Activated CD4-positive, alpha-beta T cell treated with anti-CD3 and anti-CD28 coated beads, Interleukin-2, amount 50 U/mL, for 24 hours (primary cell): ENCODE measurements at places on chromosomes 5 and 9.
A peak's percentile ranks its signal among the peaks of the same experiment; 100 is the strongest.

- no peak for DNase-seq
Measured at GRCh38 chr5:131221888-131222287, 42.0 kb upstream of the CDC42SE2 start.

- no peak for DNase-seq
Measured at GRCh38 chr9:89071591-89071990, 80.3 kb downstream of the S1PR3 start.

- no peak for DNase-seq
Measured at GRCh38 chr5:5473226-5473625, 50.7 kb downstream of the ICE1 start.

DNA sequence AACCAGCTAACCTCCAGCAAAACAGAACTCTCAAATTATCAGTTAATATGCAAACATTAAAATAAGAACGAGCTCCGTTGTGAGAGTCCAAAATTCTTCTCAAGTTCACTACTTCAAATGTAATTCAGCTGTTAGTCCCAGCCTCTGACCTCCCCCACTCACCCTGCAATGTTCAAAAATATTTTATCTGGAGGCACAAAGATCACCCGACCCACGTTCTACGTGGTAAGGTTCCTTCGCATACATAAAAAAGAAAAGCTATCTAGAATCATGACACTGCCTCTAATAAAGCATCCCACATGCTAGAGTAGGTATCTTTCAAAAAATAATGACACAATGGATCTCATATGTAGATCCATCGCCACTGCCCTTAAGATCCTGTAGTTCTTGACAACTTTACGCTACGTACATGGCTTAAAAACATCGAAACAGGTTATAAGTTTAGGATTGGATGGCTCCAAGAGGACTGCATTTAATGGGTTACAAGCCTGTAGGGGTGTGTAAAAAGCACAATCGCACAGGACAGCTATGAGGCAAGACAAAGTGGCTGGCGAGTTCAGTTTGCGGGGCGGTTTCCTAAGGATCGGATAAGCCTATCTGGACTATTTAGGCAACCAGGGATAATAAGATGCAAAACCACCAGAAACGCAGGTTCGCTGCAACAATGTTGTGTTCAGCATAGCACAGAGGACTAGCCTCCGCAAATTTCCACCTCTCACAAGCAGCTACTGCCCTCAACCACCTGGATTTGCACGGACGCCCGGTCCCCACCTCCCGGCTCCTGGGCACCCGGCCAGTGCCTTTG, 969 bp downstream of the CLK4 start:
- DNase-seq = no peak

- no peak for DNase-seq
Measured at GRCh38 chr5:10828241-10828640, 67.2 kb upstream of the DAP start.

DNA sequence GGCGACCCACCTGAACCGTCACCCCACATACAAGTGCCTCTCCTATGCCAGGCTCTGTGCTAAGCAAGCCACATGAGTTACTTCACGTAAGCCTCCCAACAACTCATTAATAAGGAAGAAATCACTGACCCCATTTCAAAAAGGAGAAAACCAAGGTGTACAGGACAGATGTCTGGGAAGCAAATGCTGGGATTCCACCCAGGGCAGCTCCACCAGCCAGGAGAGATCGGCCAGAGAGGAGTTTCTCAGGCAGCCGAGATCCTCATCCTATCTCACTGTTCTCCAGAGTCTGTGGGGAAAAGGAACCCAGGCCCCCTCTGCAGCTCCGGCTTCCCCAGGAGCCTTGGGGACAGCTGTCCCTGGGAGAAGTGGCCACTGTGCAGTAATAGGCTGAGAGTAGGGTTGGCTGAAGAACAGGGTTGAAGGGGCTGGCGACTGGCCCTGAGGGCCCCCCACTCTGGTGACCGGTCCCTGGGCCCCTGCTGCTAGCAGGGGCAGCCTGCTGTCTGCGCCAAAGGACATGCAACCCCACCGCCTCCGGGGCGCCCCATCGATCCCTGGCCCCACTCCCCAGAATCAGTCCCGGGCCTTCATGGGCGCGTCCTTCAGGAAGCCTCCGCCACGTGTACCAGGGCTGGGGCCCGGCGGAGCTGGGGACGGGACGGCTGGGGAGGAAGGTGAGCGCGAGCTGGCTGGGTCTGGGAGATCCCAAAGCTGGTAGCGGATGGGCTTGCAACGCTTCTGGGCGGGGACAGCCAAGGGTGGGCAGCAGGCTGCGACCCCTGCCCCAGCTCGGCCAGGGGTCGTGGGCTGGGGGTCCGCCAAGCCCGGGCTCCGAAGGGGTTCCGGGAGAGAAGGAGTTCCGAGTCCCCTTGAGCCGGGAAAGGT, 44.1 kb upstream of the STXBP1 start:
- DNase-seq = no peak

DNA sequence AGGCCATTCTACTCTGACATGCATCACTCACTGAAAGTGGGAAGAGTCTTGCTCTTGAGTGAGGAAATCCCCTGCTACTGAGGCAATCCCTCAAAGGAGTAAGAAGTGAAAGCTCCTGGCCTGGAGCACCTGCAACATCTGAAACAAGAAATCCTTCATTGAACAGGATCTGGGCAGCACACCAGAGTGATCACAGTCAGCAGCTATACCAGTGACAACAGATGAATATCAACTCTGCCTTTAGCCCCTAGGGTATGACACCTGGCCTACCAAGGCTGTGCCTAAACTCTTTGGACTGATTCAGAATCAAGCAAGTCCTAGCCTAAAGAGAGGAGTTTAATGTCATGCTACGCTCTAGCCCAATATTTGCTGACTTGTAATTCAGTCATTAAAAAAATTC, 156.2 kb upstream of the CCDC152 start:
- DNase-seq = no peak

GRCh38 chr5:10536931-10537579, 26.8 kb upstream of the ANKRD33B start:
- DNase-seq = no peak

DNA sequence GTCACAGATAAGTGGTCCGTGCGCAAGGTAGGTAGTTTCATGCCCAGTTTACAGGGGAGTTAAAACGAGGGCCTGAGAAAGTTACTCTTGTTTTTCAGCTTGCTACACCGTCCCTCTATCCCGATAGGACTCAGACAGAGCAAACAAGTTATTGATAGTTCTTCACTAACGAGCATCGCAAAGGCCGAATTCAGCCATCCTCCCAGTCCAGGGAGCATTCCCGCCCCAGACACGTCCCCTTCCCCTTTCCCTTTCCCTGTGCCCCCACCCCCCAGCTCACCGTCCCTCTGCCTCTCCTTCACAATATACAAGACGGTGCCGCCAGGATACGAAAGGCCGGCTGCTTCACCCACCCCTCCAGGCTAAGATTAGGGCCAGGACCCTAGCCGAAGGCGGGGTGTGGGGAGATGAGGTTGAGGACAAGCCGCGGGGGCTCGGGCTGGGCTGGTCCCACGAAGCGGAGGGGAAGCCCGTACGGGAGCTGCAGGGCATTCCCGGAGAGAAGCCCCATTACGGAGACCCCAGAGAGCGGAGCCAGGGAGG, 599 bp downstream of the KIAA1191 start:
- no peak for DNase-seq

- no peak for DNase-seq
Measured at GRCh38 chr9:131238402-131239021, 37.8 kb downstream of the FAM78A start.

- DNase-seq = no peak
Measured at GRCh38 chr5:35285011-35285410, 54.7 kb upstream of the PRLR start.

DNA sequence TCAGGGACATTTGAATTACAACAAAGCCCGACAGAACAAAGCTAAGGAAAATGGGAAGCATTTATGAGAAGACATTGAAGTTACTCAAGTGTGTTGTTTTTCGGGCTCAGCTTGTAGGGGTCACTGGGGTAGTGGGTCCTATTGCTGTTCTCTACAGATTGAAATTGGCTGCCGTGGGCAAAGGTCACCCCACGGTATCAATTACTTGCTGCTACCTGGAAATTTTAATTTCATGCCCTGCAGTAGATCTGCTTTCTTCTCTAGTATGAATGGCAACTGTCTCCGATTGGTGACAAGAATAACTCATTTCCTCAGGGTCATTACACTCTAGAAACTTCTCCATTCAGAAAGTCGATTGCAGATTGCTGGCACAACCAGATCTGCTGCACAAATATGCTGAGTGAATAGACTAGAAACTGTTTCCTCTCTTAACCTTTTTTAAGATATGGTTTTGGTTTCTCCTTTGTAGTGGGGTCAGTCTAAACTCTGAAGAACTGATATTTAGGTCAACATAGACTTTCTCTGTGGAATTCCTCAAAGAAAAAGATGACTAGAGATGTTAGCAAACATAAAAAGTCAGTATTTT, 454.1 kb downstream of the ARHGEF28 start:
- DNase-seq = no peak

GRCh38 chr5:77086689-77087483, at the start of gene ZBED3:
Gene ZBED3, minus strand, starts transcription at chr5:77087285. Its CDS starts 9,407 bp downstream, at chr5:77077878.
- DNase-seq = peak; percentile 28

- no peak for DNase-seq
Measured at GRCh38 chr9:85168412-85168811, 498.9 kb downstream of the NTRK2 start.

- no peak for DNase-seq
Measured at GRCh38 chr9:110578575-110579033, 937 bp downstream of the SVEP1 start.

GRCh38 chr9:131475956-131476776, 26.6 kb upstream of the POMT1 start:
- no peak for DNase-seq

GRCh38 chr9:33249983-33250382, 10.0 kb downstream of the SPINK4 start:
- DNase-seq = no peak

- no peak for DNase-seq
Measured at GRCh38 chr5:34020726-34021125, 12.9 kb upstream of the AMACR start.

DNA sequence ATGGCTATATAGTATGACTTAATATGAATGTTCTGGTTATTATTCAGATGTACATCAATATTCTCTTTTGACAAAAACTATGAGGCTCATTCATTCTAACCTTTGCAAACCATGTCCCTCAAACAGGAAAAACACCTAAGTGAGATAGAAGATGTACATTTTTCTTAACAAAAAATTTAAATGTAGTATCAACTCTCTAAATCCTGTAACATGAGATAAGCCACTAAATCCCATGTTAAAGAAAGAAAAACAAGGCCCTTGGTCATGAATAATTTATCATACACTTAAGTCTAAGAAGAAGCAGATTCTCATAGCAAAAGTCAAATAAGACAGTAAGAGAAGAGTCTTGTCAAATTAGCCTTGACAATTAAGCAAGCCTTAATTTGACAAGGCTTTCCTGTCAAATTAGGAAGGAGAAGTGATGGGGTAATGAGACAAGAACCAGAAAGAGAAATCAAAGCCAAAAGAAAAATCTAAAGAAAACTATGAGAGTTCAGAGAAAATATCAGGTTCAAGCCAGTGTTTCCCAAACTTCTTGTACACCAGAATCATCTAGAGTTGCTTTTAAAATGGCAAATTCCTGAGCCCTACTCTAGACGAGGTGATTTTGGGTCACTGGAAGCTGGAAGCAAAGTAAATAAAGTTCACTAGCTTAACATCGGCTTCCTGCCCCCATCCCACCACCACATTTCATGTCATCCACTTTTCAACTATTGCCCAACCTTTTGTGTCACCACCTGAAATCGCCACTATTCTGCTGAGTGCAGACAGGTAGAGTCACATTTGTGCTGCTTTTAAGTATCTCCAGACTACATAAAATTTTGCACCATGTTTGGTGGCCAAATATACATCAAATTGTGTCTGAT, 76.5 kb downstream of the NR6A1 start:
- no peak for DNase-seq

- no peak for DNase-seq
Measured at GRCh38 chr5:31161781-31162181, 31.7 kb upstream of the CDH6 start.

- DNase-seq = no peak
Measured at GRCh38 chr5:129460936-129461710, 1.0 kb downstream of the ADAMTS19 start.

GRCh38 chr5:78490709-78491485, 130.5 kb downstream of the SCAMP1 start:
- DNase-seq = no peak

GRCh38 chr5:102713682-102714231, 41.3 kb upstream of the PAM start:
- no peak for DNase-seq

DNA sequence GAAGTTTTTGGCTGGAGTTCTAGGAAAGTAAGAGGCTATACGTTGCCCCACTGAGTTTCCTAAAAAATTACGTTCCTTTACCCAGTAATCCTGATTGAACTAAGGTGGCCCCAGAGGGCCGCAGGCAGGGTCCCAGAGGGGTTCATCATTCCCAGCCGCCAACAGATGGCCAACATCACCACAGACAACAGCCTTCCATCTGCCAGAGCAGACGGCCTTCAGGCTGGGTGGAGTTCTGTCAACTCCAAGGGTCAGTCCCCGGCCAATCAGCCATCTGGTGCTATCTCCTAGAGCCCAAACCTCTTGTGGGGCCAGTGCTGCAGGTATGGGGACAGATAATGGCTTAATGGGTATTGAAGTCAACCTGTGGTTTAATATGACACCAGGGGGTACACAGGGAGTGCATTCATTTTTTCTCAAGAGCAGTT, 30.4 kb downstream of the TBC1D2 start:
- no peak for DNase-seq

DNA sequence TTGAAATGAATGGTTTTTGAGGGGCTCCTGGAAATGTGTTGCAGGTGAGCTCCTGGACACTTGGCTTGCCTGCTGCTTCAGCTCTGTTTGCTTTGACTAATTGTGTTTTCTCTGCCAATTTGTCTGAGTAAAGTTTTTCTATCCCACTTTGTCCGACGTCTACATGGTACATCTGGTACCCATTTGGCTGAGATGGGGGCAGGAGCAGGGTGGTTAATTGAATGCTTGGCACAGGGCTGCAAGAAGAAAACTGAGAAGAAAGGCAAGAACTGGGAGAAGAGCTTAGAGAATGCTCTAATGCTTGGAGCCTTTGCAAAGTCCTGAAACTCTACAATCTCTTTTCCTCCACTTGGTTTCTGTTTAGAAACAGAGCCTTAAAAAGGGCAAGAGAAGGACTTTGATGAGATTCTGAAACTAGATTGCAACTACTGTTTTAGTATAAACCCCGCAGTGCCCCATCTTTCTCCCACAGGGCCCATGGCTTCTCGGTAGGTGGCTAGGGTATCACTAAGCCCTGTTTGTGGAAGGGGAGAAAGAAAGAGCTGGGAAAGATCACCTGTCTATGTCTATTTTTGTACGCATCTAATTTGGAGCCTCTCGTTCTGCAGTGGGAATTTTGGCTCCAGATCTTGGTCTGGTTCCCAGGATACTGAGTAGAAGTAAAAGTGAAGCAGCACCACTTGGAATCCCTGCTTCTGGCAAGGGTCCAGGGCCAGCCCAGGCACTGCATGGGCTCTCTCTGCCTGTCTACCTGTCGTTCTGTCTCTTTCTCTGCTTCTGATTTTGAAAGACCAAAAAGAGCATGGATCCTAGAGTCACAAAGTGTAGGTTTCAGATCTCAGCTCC, 214.4 kb downstream of the SEMA6A start:
- no peak for DNase-seq
